NCI-H2107 (cell line): ENCODE measurements at places on chromosomes 12 and 14.

GRCh38 chr12:62724947-62725451, 210.0 kb downstream of the PPM1H start:
- DNase-seq: no peak

- no peak for DNase-seq
Measured at GRCh38 chr14:97143011-97143410, 345.8 kb downstream of the VRK1 start.

DNA sequence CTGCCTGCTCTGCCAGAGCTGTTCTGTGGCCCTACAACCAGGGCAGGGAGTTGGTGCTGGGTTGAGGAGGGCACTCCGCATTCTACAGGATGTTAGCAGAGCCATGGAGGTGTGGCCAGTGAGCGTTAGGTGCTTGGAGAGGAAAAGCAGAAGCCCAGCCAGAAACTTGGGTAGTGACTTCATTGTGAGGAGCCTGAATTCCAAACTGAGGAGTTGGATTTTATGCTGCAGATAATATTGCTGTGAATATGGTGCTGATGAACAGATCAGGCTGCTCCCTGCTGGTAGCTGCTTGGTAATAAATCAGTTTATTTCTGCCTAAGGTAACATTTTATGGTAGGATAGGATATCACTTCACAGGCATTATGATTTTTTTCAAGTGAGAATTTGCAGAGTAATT, 7.1 kb upstream of the CCDC175 start:
- no peak for DNase-seq

GRCh38 chr12:54217774-54218241, 29.0 kb upstream of the SMUG1 start:
- no peak for DNase-seq

GRCh38 chr12:95809000-95809680, 18.6 kb upstream of the NTN4 start:
- no peak for DNase-seq

DNA sequence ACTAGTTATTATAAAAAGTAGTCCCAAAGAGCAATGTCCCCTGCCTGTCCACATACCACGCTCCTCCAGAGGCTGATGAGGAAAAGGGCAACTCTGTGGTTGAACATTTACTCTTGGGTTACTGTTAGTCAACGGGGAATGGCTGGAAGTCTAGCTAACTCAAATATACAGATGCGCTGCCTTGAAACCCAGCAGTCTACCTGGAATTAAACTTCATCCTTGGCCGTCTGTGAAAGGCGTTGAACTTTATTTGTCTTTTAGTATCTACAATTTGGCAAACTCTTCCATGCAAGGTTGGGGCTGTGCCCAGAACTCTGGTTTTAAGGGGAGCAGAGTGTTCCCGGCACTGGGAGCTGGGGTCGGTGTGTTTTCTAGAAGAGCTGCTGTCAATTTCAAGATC, 3.9 kb upstream of the MEG3 start:
- DNase-seq: no peak

DNA sequence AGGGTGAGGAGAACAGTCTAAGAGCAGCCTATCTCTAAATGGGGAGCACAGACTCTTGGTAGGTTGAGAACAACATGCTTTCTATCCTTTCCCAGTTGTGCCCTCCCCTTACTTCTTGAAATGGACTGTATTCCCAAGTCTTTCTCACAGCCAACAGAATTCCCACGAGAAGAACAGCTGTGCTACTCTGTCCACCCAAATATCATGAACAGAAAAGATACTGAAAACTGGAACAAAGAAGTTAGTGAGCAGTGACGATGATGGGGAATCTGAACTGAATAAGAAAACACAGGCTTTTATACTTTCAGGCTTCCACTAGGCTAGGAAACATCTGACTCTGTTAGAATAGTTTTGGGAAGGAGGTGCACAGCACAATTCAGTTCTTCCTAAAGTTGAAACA, 3.4 kb downstream of the NACA start:
- no peak for DNase-seq

- DNase-seq: no peak
Measured at GRCh38 chr14:93984070-93984469, 7.7 kb upstream of the ASB2 start.
